Retina (tissue), 1 donor: ENCODE measurements at places on chromosomes 5 and 9.
A peak's percentile ranks its signal among the peaks of the same experiment; 100 is the strongest.

- peak; percentile 47 for DNase-seq
These were observed 17.6 kb upstream of the UNC5A start for GRCh38 chr5:176792655-176793342.

DNA sequence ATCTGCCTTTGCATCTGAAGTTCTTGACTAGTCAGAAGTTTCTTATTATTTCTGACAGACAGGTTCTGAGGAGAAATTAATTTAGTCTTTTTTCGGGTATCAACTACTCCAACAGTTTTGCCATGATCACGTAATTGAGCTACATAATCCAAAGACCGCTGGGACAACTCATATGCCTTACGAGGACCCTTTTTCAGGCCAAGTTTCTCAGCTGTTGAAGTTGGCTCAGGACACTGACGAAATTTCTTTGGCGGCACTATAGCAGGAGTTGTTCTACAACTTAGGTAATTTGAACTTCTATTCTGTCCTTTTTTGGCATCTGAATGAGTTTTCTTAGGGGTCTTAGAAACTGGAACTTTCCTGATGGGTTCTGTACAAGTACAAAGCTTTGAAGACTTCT, 27.2 kb downstream of the SETX start:
- DNase-seq = no peak

DNA sequence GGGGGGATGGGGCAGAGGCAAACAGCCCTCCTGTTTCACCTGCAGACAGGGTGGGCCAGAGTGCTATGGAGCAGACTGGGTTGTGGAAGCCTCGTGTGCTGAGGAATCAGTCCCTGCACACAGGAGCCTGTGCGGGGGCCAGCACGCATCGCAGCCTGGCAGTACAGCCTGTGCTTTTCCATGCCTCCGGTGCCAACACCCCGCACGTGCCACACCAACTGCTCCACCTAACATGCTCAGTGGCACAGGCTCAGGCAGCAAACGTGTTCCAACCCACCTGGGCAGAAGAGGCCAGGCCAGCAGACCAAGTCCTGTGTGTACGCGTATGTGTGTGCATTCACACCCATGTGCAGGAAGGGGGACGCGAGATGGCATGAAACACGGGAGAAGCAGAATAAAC, 37.4 kb upstream of the FBXW11 start:
- peak; percentile 19 for DNase-seq

DNA sequence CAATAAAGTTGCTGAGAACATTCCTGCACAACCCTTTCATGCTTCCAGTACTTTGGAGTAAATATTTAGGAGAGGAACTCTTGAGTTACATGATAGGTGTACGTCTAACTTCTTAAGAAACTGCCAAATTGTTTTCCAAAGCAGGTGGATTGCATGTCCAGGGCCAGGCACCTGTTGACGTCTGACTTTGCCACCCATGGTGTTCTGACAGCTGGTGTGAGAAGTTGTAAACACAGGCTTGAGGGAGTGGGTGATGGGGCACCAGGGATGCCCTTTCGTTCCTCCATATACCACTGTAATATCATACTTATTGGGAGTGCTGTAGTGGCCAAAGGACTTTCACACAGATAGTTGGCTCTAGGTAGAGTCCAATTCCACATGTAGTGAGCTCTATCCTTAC, 352.1 kb downstream of the GADD45G start:
- DNase-seq = no peak

DNA sequence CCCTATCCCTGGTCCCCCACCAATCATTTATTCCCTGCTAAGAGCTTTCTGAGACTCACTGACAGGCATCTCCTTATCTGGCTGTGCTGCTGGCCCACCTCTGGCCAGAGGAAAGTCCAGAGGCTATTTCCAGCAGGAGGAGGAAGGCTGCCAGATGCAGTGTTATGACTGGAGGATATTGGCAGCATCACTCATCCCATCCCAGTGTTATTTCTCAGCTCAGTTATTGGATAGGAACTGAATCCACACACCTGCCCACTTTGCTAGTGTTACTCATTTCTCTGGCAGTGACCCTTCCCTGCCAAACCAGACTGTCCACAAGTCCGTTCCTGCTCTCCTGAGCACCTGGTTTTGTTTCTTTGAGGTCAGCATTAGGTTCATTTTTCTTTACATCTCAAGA, 228.2 kb downstream of the GRIA1 start:
- no peak for DNase-seq

DNA sequence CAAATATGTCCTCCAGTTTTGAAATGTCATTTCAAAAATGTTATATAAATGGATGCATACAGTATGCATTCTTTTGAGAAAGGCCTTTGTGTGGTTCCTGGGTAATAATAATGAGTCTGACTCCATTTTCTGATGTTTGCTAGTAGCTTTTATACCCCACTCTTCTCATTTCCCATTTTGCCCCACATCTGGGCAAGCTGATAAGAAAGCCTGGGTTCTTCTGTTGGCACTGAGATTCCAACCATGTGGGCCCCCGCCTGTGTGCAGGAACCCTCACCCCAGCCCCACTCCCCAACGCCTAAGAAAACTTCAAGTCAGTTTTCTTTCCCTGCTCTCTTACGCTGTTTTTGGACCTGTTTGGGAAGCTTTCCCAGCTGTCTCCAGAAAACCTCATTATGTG, 89.4 kb downstream of the SNX18 start:
- no peak for DNase-seq

DNA sequence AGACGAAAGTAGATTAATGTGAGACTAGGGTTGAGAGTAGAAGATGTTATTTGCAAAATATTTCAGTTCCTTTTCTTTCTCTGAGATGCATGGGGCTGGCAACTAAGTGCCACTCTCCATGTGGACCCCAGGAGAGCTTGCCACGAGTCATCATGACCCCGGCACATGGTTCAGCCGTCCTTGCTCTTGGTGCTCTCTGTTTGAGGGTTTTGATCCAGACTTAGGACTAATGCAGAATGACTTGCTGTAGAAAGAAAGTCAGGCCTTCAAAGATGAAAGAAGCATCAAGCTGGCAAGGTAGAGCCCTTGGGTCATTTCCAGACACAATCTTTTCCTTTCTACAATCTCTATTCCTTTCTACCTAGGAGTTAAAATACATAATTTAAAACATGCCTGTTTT, 84.7 kb downstream of the RASGRF2 start:
- DNase-seq = no peak

DNA sequence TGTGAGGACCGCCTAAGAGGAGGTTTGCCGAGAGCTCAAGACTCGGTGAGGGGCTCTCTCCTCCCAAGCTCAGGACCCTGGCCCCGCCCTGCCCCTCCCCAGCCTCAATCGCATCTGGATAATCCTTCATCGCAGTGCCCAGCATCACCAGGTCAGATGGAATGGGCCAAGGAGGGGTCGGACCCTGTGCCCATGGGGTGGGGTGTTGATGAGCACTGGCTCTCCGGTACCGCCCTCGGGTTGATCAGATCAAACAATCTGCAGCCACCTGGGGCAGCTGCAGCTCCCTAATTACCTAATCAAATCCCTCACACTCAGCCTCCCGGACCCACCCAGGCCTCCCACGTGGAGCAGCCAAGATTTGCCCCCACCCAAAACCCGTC, 24.4 kb upstream of the TDRD7 start:
- DNase-seq = no peak

DNA sequence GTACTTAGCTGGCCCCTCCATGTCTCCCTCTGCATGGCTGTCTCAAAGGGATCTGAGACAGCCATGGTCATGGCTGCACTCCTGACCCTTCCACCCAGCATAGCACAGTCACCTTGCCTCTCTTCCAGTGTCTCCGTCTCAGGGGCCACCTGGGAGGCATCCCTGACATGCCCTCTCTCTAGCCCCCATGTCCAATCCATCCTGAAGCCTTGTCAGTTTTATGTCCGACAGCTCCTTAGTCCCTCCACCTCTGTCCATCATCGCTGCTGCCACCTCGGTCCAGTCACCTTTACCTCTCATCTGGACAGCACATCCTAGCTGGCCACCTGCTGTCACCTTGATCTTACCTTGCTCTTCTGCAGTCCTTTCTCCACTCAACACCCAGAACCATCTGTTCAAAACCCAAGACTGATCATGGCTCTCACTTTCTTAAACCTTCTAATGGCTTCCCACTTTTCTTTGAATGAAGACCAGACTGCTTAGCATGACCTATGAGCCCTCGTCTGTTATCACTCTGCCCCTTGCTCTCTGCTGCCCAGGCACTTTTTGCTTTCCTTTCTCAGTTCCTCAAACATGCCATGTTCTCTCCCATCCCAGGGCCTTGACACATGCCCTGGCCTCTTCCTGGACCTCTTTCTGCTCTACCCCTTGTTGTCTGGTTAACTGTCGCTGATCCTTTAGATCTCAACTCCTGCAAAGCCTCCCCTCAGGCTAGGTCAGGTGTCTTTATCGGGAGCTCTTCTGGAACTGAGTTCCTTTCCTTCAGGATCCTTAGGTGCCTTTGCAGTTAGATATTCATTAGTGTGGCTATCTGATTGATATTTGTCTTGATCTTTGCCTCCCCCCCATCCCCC, 181.8 kb upstream of the PITX1 start:
- no peak for DNase-seq

- no peak for DNase-seq
These were observed 103.7 kb upstream of the CD180 start for GRCh38 chr5:67300326-67300725.

DNA sequence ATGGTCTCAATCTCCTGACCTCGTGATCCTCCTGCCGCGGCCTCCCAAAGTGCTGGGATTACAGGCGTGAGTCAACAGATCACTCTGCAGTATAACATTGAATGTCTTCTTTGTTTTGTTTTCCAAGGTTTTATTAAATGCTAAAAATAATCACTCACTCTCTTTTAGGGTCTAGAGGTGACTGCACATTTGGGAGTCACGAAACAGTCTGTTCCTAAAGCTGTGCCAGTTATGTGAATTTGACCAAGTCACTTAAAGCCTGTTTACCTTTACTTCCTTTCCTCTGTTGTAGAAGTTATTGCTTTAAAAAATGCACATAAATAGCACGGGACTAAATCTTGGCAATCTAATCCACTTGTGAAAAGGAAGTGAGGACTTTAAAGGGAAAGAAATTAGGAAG, 304.9 kb upstream of the PTGER4 start:
- no peak for DNase-seq

DNA sequence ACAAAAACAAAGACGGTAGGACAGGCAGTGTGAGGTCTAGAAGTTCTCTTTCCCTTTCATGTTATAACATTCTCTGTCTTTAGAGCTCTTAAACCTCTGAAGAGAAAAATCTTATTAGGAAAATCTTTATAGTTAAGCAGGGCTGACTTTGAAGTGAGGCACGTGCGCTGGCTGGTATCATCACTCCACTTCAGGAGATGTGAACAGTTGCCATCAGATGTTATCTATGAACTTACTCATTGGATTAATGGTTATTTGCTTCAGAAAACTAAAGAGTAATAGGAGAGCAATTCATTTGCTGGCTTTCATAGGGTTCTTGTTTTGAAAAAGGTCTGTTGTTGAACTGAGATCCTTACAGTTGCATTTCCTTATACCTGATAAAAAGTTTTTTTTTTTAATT, 25.7 kb downstream of the LRRTM2 start:
- DNase-seq = no peak

- DNase-seq = no peak
These were observed 2.7 kb upstream of the ANP32B start for GRCh38 chr9:97980479-97980803.

GRCh38 chr5:96476654-96477053, 43.6 kb upstream of the PCSK1 start:
- no peak for DNase-seq

GRCh38 chr5:155150012-155150411, 136.5 kb downstream of the KIF4B start:
- DNase-seq = no peak

DNA sequence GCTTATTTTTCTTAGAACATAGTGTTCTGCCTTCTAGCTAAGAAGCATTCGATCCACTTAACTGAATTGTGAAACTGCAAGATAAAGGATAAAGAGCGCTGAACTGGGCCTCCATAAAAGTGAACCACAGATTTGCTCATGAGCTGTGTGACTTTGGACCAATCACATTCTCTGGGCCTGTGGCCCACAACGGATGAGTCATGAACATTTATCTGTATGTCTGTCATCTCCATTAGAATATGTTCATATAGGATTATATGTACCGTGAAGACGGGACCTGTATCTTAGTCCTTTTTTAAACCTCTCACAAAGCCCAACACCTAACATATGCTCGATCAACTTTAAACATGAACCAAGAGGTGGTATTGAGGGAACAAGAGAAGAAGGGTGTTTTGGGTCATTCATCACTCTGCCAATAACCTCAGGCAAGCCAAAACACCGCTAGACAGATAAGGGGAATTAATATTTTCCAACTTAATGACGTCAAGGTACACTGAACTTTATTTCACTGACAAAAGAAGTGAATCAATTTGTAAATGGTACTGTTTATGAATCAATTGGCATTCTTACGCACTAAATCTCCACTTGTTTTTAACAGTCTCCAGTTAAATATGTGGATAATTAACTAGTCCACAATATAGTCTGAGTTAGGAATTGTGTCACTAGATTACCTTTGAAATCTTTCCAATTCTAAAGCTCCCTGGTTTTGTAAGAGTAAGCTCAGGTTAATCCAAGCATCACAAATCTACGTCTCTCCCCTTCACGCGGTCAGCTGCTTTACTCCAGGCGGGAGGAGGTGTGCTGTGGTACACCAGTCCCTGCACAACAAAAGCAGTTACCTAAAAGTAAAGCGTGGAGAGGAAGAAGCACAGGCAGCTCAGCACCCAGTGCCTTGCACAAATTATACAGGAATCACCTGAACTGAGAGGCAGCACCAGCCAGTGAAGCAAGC, 1.6 kb downstream of the TMEM245 start:
- no peak for DNase-seq

DNA sequence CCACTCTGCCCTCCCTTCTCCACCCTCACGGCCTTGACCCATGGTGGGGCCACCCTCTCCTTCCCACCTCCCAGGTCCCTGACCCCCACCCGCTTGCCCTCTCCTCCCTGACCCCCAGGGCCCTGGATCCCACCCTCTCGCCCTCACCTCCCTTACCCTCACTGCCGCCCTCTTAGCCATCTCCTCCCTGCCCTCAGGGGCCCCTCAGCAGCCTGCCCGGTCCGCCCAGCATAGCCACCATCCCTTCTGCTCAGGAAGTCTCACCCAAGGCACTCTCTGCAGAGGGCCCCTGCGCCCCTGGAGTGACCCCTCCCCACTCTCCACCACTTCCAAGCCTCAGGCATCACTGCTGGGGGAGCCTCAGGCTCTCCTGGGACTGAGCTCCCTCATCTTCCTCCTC, 66.3 kb downstream of the MRPL36 start:
- DNase-seq = no peak

- DNase-seq = no peak
These were observed 16.1 kb downstream of the B4GALT1 start for GRCh38 chr9:33151007-33151557.

DNA sequence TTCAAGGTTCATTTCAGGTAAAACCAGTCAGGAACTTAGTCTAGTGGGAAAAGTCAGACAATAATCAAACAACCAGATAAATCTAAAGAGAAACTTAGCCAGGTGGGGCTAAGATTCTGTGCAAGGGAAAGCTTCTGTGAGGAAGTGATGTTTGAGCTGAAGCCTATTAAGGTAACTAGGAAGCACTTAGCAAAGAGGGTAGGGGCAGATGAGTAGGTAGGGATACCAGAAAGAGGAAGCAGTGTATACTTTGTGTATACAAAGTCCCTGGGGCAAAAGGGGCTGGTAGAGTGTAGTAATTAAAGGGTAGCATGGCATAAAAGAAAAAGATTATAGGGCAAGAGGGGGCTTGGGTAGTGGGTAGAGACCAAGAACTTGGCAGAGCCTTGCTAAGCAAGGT, 3.6 kb upstream of the SPATA24 start:
- DNase-seq = no peak

GRCh38 chr9:86277072-86277471, 5.3 kb downstream of the ISCA1 start:
- DNase-seq = no peak

GRCh38 chr5:61307611-61308010, 24.4 kb upstream of the ZSWIM6 start:
- DNase-seq = no peak
